ENCODE measurements at places on chromosomes 5 and 9.

DNA sequence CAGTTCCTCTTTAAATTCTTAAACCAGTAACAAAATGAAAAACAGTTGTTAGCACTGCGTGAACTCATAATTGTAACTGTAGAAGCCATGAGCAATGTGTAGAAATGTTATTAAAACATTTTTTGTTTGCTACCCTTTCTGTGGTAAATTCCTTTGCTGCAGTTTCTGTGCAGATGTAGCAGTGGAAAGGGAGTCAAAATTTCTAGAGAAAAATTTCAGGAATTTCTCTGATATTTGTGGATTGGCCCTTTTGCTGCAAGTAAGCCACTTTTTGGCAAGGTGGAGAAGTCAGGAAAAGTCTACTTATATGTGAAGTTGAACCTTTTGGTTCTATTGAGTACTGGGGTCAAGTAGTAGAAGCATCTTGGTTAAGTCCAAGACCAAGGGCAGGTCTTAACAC, 10.1 kb downstream of the FBXL7 start:
- DNase-seq: no peak

- no peak for DNase-seq
These were observed 159.6 kb downstream of the NR2F1-AS1 start for GRCh38 chr5:93421468-93421867.

- no peak for DNase-seq
These were observed 27.1 kb downstream of the UBE2QL1 start for GRCh38 chr5:6475626-6476312.

- no peak for DNase-seq
These were observed 909 bp downstream of the SLC36A1 start for GRCh38 chr5:151448038-151448985.

- no peak for DNase-seq
These were observed 105.8 kb downstream of the INVS start for GRCh38 chr9:100204796-100205195.

- no peak for DNase-seq
These were observed 4.3 kb upstream of the TIFAB start for GRCh38 chr5:135456238-135457099.

- no peak for DNase-seq
These were observed 162.8 kb downstream of the PIK3R1 start for GRCh38 chr5:68378204-68378820.

- no peak for DNase-seq
These were observed 48.9 kb downstream of the RASEF start for GRCh38 chr9:83013867-83014605.

- no peak for DNase-seq
These were observed 2.6 kb upstream of the AFAP1L1 start for GRCh38 chr5:149268928-149269557.

- no peak for DNase-seq
These were observed 37.9 kb downstream of the FGF18 start for GRCh38 chr5:171457208-171457981.

DNA sequence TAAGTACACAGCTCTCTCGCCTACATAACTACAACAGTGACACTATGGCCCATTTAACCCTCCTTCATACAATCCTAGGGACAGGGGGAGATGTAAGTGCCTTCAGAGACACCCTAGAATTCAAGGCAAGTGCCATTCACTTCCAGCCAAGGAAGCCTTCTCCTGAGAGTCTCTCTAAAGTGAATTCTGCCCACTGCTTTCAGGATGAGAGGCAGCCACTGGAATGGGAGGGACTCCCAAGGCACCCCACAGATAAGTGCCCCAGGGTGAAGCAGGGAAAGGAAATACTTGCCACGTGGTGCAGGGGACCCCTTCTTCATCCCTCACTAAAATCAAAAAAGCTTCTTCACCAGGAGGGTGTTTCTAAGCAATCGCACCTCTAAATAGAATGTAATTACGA, 283.7 kb downstream of the ZNF608 start:
- DNase-seq: no peak

DNA sequence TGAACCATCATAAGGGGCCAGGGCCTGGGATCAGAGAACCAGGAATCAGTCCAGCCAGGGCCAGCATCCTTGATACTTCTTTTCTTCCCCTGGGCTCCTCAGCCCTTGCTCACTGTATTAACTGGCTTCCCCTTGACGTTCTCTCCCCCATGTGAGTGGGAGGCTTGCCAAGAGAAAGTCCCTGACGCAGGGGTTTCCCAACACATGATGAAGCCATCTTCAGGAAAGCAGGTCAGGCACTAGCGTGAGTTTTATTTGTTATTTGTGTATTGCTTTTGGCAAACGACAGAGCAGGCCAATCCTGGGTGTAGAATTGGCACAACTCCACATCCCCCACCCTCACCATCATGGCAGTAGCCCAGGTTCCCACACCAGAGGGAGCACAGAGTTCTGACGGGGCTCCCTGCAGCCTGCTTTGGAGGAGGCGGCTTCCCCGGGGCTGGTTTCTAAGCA, 165.5 kb upstream of the NFIL3 start:
- no peak for DNase-seq

- DNase-seq: no peak
These were observed 84.6 kb downstream of the NDUFAF2 start for GRCh38 chr5:61029456-61030162.

- no peak for DNase-seq
These were observed 405.8 kb upstream of the PTGER4 start for GRCh38 chr5:40273936-40274335.

GRCh38 chr9:120434532-120434931, 145.4 kb downstream of the CDK5RAP2 start:
- no peak for DNase-seq
